ENCODE measurements at places on chromosomes 1 and 21. TPM values are rescaled to one million over a fixed set of nuclear protein-coding genes. Genes with fewer than 3 reads are reported as not detected.

The IL19 gene
- total RNA-seq = 0.28 TPM

The MSH4 gene
- 0.37 TPM for total RNA-seq

The WDR64 gene
- 0.07 TPM for total RNA-seq

The PTBP2 gene
- total RNA-seq = 27.1 TPM

The TMEM240 gene
- 6.2 TPM for total RNA-seq

The HUNK gene
- 4.4 TPM for total RNA-seq

The FAM72B gene
- total RNA-seq = 1.5 TPM

The CELA2A gene
- total RNA-seq = 9.5 TPM

The ZNF648 gene
- 0.23 TPM for total RNA-seq

GRCh38 chr1:225677350-225678124 is 24.6 kb upstream of the ENAH start:
- no peaks in the 10 kb centered on the region for H3K27me3 ChIP-seq
- H3K36me3 ChIP-seq = no peaks in the 10 kb centered on the region
- H3K27ac ChIP-seq = no peak overlapping the region
- DNase-seq = peak; percentile 44
- H3K4me3 ChIP-seq = peak overlapping the region; percentile 7

GRCh38 chr1:25784575-25785051 is 15.4 kb upstream of the SELENON start:
- peaks cover 41% of the 10 kb centered on the region for H3K4me1 ChIP-seq
- H3K27ac ChIP-seq = peak overlapping the region; percentile 56
- H3K4me3 ChIP-seq = no peak overlapping the region

DNA sequence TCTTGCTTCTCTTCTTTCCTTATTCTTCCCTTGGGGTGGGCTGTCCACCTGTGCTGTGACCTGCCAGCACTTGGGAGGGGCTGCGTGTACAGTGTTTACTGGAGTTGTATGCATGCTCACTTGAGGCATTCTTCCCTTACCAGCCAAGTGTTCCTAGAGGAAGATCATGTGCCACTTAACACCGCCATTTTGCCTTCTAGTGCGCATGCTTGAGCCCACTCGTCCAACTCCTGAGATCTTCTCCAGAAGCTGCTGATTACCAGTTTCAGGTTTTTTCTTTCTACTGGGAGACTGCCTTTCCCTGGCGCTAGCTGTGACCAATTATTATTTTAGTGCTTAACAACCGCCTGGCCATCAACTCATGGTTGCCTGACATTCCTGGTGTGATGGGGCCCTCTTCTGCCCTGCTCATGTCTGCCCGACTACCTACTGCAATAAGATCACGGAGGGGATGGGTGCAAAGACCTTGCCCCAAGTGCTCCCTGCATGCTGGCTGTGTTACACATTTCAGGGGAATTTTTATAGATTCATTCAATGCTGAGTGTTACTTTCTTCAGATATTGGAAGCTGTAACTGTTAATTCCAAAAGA is 74.2 kb upstream of the B3GALT5 start:
- no peak for DNase-seq
- no peaks in the 10 kb centered on the region for H3K27me3 ChIP-seq
- H3K4me1 ChIP-seq = no peaks in the 10 kb centered on the region
- no peak overlapping the region for H3K27ac ChIP-seq
- no peak overlapping the region for H3K4me3 ChIP-seq

DNA sequence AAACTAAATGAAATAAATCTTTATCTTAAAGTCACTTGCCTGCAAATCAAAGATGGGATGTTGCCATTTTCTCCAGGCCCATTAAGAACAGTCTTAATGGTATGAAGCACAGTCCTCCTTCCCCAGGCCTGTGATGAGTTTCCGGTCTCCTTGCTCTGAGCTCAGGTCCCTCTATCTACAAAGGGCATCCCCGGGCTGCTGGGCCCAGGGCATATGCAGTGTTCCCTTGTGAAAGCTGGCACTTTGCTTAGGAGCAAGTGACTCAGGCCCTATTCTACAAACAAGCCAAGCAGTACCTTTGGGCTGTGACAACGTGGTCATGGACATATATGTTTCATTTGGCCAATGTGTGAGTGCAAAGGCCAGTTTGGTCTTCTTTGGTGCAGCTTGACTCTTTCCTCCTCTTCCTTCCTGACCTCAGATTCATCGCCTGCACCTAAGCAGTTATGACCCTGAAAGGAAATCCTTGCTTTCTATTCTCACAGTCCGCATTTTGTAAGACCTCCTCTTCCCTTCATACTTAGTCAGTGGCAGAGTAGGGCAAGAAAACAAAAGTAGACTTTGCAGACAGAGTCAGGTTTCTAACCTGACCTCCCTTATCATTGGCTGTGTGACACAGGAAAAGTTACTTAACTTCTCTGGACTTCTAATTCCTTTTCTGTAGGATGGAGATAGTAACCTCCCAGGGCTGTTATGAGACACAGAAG is 109.5 kb downstream of the ERG start:
- no peak overlapping the region for H3K27ac ChIP-seq
- no peaks in the 10 kb centered on the region for H3K4me1 ChIP-seq
- H3K4me3 ChIP-seq = no peak overlapping the region
- no peaks in the 10 kb centered on the region for H3K27me3 ChIP-seq
- no peaks in the 10 kb centered on the region for H3K36me3 ChIP-seq
- no peak for DNase-seq

DNA sequence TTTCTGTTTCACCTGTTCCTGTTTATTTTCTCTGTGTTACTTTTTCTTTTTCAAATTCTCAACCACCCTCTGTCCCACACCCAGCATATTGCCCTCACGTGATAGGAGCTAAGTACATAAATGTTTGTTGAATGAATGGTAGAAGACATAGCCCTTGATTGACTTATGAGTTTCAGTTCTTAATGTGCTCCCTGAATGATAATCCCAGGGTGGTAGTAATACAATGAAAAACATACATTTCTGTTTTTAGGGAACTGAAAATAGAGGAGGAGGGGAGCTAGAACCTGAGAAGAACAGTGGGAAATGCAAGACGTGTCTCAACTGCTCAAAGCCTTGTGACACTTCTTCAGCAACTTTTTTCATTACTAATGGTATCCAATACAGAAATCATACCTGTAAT is 147.1 kb downstream of the SPATA46 start:
- no peaks in the 10 kb centered on the region for H3K4me1 ChIP-seq
- no peak overlapping the region for H3K27ac ChIP-seq
- H3K27me3 ChIP-seq = no peaks in the 10 kb centered on the region
- no peak overlapping the region for H3K4me3 ChIP-seq
- DNase-seq = no peak

DNA sequence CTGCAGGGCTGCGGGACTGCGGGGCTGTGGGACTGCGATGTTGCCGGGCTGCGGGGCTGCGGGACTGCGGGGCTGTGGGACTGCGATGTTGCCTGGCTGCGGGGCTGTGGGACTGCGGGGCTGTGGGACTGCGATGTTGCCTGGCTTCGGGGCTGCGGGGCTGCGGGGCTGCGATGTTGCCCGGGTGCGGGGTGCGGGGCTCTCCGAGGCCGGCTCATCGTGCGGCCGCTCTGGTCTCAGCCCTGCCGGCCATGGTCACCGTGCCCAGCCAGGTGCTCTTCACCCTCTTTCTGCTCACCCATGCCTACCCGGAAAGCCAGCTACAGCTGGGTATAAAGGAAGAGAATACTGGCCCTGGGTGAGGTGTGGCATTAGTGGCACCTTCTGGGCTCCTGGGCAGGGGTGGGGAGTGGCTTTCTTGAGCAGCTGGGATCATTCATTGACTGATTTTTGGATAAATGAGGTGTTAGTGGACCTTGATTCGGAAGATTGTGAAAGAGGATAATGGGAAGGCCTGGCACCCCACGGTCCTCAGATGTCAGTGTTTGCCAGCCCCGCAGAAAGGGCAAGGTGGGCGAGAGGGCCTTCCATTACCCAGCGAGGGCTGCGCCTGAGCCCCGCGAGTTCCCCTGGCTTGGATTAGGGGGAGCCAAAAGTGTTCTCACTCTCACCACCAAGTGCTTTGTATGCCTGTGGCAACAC is 36.3 kb downstream of the COQ8A start:
- H3K27ac ChIP-seq = no peak overlapping the region
- no peaks in the 10 kb centered on the region for H3K27me3 ChIP-seq
- DNase-seq = no peak
- no peaks in the 10 kb centered on the region for H3K36me3 ChIP-seq
- no peak overlapping the region for H3K4me3 ChIP-seq
- peaks cover 27% of the 10 kb centered on the region for H3K4me1 ChIP-seq

GRCh38 chr1:19532519-19532918 is 47.2 kb upstream of the CAPZB start:
- no peaks in the 10 kb centered on the region for H3K36me3 ChIP-seq
- no peak overlapping the region for H3K27ac ChIP-seq
- H3K4me3 ChIP-seq = no peak overlapping the region
- H3K27me3 ChIP-seq = no peaks in the 10 kb centered on the region
- H3K4me1 ChIP-seq = no peaks in the 10 kb centered on the region
- no peak for DNase-seq

- no peaks in the 10 kb centered on the region for H3K36me3 ChIP-seq
- H3K4me1 ChIP-seq = peaks cover 27% of the 10 kb centered on the region
- no peak overlapping the region for H3K27ac ChIP-seq
- H3K4me3 ChIP-seq = no peak overlapping the region
Measured at GRCh38 chr1:8392522-8392921, 74.6 kb downstream of the SLC45A1 start.

DNA sequence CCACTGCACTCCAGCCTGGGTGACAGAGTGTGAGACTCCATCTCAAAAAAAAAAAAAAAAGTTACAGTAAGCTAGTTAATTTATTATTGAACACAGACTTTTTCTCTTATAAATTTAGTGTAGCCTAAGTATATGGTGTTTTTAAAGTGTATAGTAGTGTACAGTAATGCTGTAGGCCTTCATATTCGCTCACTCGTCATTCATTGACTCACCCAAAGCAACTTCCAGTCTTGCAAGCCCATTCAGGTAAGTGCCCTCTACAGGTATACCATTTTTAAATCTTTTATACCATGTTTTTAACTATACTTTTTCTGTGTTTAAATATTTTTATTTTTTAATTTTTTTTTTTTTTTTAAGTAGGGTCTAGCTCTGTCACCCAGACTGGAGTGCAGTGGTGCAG is 12.1 kb downstream of the POU2F1 start:
- no peak overlapping the region for H3K4me3 ChIP-seq
- DNase-seq = no peak
- H3K27me3 ChIP-seq = no peaks in the 10 kb centered on the region
- no peak overlapping the region for H3K27ac ChIP-seq
- H3K36me3 ChIP-seq = no peaks in the 10 kb centered on the region
- no peaks in the 10 kb centered on the region for H3K4me1 ChIP-seq

- H3K4me3 ChIP-seq = peak overlapping the region; percentile 24
- no peak for DNase-seq
- peaks cover 5% of the 10 kb centered on the region for H3K27me3 ChIP-seq
- no peaks in the 10 kb centered on the region for H3K36me3 ChIP-seq
Measured at GRCh38 chr1:53325326-53326087, 2.4 kb downstream of the LRP8 start.

DNA sequence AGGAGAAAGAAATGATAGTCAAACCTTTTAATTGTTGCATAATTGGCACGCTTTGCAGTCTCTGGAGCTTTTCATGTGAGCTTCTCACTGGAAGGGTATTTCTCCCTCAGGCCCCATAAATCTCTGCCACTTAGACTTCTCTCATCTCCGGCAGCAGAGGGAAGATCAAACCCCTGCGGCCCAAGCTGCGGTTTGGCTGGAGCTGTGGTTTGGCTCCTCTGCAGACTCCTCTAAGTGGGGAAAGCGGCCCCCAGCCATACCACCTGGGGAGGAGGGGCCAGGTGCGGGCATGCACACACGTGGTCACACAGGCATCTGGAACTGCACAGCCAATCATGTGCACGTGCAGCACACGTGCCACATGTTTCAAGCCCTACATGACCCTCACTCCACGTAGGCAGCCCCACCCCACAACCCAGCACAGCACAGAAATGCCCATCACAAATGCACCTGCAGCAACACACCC is 58.3 kb downstream of the UBE2T start:
- H3K4me1 ChIP-seq = peaks cover 22% of the 10 kb centered on the region
- H3K27ac ChIP-seq = no peak overlapping the region
- H3K36me3 ChIP-seq = no peaks in the 10 kb centered on the region

GRCh38 chr21:41217671-41218385 is 49.9 kb downstream of the BACE2 start:
- DNase-seq = peak; percentile 66
- no peaks in the 10 kb centered on the region for H3K36me3 ChIP-seq
- H3K4me3 ChIP-seq = no peak overlapping the region
- H3K27ac ChIP-seq = peak overlapping the region; percentile 72
- peaks cover 16% of the 10 kb centered on the region for H3K4me1 ChIP-seq
- no peaks in the 10 kb centered on the region for H3K27me3 ChIP-seq

DNA sequence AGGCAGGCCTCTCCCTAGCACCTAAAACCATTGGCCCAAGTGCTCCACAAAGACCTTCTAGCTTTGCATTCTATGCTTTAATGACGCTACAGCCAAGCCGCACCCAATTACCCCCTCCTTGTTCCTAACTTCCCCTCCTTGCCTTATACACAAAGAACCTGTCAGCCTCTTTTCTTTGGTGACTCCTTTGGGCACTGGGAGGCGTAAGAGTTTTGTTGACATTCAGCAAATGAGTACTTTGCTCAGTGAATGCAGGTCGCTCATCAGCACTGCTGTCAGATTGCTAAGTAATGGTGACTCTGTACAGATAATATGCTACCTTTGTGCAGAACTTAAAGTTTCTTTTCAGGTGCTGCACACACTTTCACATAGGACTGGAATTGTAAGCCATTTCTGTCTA is 187.6 kb upstream of the FAM78B start:
- H3K27me3 ChIP-seq = no peaks in the 10 kb centered on the region
- no peaks in the 10 kb centered on the region for H3K36me3 ChIP-seq
- H3K4me3 ChIP-seq = no peak overlapping the region
- H3K27ac ChIP-seq = no peak overlapping the region
- no peaks in the 10 kb centered on the region for H3K4me1 ChIP-seq

DNA sequence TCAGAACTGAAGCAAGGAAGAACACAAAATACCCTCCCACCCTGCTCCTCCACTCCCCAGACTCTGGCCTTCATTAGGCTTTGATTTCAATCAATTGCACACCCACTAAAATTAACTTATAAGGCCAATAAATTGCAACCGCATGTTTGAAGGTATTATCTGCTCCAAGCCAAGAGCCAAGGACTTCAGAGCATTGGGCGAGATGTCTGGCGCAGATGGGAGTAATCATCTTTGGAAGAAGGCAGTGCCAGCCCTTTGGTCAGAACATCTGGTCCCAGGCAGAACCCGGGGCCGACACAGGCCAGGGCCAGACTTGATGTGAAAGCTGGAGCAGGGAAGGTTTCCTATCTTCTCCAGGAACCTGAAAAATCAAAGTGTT is 60.0 kb downstream of the SLC66A1 start:
- H3K4me3 ChIP-seq = no peak overlapping the region
- no peak for DNase-seq
- H3K36me3 ChIP-seq = no peaks in the 10 kb centered on the region
- no peaks in the 10 kb centered on the region for H3K27me3 ChIP-seq

DNA sequence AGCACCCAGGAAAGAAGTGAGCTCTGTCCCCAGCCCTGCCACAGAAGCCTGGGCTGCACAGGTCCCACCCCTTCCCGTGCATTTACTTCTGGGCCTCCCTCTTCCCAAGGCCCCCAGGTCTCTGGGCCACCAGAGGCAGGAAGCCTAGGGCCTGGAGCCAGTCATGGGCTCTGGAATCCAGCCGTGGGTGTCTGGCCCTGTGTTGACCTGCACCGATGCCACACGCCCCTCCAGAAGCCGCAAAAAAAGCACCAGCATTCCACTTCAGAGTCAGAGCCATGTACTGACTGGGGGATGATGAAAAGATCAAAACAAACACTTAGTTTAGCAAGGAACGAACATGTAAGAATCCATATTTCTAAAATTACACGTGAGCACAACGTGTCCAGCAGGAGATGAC is 141.7 kb downstream of the NPHP4 start:
- no peak overlapping the region for H3K4me3 ChIP-seq
- DNase-seq = no peak
- no peaks in the 10 kb centered on the region for H3K27me3 ChIP-seq
- H3K36me3 ChIP-seq = no peaks in the 10 kb centered on the region

Data from hepatocyte (in vitro differentiated cells).